ENCODE measurements at places on chromosomes 16 and 17.
A peak's percentile ranks its signal among the peaks of the same experiment; 100 is the strongest.

GRCh38 chr17:43410557-43411368 is 12.0 kb downstream of the ARL4D start:
- no peak for DNase-seq

DNA sequence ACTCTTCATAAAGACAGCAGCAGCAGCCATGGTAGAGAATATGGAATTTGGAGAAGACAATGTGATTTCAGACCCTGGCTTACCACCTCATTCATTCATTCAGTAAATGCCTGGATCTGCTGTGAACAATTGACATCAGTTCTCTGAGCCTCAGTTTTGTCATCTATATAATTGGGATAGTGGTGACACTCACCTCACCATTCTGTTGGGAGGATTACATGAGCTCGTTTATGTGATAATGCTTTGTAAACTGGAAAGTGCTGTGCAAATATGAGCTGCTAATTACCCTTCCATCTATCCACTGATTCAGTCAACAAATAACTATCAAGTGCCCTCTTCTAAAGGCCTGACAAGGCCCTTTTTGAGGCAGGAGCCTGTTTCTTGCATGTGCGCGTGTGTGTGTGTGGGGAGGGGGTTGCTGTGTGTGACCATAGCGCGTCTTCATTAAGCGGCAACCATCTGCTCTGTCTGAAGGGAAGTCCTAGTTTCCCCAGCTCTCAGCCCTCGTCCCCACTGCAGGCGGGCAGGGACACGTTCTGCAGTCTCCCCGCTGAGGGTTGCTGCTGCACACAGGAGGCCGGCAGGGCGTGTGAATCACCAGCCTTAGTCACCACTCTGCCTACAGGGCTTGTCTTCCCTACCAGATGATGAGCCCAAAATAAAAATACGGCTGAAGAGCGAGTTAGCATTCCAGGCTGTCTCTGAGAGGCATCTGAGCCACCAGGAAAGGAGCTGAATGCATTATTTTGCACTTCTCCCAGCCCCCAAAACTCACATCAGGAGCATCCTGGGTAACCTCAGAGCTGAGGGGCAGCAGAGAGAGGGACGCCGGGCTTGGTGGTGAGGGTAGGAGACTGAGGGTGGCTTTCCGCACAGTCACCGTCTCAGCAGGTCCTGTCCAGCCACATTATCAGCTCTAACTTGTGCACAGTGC is 19.9 kb downstream of the ARL4D start:
- peak; percentile 94 for DNase-seq

DNA sequence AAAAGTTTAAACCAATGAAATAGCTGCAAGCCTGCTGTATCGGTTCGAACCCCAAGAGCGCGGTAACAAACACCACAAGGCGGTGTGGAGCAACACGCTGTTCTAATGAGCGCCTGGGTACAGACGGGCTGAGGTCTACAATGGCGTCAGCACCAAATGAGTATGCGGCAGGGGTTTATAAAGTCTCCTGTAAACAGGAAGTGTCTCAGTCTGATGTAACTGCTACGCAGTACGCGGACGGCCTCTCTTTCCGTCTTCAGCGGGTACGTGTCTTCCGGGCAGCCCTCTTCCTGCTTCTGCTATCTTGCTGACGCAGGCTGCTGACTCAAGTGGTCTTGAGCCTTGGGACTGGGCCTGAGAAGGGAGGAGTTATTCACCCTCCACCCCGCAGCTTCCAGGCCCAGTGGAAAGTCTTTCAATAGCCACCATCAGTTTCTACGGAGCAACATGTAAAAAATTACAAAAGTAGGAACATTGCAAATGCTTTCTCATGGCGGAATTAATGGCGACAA is 40.5 kb upstream of the KCNJ2 start:
- DNase-seq = no peak

DNA sequence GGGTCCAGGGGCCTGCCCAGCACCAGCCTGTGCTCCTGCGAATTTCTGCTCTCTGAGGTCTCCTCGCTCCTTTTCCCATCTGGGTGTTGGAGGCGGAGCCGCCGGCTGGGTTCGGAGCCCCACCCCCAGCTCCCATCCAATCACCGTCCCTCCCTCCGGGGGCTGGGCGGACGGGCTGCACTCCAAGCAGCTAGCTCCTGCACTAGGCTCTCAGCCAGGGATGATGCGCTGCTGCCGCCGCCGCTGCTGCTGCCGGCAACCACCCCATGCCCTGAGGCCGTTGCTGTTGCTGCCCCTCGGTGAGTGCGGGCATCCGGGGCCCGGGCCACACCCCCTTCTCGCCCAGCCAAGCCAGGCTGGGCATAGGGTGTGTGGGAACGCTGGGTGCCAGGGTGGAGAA is at the start of gene NRN1L:
TSS of gene NRN1L (plus strand) at position 202 of the 400 bp plus-strand sequence. CDS start at position 221, 19 bp downstream.
- DNase-seq = peak; percentile 83

DNA sequence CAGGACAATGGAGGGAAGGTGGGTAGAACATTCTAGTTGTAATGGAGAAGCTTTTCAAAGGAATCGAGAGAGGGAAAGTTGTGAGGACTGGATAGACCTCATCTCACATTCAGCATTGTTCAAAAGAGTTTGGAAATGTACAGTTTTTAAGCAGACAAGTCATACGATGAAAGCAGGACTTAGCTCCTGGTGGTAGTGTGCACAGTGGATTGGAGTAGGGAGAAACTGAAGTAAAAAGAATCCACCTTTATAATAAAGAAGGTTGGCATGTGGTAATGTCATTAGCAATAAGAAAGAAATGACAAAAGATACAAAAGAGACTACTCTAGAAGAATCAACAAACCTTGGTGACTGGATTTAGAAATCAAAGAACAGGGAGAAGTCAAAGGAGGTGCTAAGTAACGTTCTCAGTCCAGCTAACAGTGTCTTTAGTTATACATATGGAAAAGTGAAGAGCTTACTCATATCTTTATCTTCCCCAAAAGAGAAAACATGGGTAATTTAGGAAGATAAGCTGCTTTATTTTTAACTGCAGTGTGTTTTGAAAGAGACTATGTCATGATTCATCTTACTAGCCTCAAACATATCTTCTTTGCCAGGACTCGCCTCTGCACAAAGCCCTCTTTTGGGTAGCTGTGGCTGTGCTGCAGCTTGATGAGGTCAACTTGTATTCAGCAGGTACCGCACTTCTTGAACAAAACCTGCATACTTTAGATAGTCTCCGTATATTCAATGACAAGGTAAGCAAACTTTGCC is 18.7 kb upstream of the EVI2A start:
- no peak for DNase-seq

GRCh38 chr17:70609566-70609965 is 440.2 kb downstream of the KCNJ2 start:
- DNase-seq = no peak

GRCh38 chr17:35846055-35846809 is 22.5 kb downstream of the HEATR9 start:
- no peak for DNase-seq

DNA sequence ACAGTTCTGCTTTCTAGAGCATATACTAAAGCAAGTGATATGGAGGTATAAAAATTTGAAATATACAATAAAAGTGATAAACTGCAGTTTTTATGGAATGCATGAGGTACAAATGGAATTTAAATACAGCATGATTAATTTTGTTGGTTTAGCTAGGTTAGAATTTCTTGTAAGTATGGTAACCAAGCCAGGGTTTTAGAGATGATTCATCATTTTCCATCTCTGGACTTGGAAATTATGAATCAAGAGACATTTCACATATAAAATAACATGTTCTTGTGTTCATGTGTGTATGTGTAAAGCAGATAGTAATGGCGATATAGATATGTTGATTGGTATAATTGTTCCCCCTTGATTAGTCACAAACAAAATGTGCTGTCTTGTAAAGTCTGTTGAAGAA is 1219.8 kb downstream of the CDH8 start:
- DNase-seq = no peak

- no peak for DNase-seq
Measured at GRCh38 chr17:66548158-66548557, 245.7 kb downstream of the PRKCA start.

DNA sequence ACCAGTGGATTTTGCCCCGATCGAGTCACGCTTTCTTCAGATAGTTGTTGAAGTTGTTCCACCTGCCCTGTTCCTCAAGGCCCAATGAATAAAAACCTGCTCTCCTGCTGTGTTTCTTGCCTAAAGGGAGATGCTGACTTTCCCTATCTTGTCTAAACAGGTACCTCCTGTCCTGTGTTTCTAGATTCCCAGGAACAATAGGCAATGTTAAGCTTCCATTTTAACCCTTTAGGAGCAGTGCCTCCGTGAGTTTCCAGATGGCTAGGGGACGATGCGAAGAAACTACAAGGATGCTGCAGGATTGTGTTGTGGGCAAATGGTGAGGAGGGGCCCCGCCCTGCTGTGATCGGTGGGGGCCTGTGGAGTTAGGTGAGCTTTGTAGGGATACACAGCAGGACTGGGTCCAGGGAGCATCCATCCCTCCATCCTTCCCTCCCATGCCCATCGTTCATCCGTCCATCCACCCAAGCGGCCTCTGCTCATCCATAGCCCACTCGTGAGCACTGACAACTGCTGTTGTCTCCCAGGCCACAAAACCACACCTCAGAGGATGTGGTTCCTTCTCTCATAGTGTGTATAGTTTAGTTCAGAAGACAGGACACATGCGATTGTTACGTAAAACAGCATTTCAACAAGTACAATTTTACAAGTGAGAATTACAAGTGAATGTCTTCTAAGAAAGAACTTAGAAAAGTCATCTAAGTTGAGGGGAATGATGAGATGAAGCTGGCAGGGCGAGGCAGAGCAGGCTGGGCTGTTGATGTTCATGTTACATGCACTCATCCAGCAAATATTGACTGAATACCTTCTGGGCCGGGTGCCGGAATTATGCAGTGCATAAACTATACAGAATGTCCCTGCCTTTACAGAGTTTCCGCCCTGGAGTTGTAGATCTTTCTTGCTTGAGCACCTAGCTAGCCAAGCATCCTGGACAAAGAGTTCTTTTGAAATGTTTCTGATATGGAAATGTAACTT is 5.2 kb downstream of the ARSG start:
- no peak for DNase-seq

DNA sequence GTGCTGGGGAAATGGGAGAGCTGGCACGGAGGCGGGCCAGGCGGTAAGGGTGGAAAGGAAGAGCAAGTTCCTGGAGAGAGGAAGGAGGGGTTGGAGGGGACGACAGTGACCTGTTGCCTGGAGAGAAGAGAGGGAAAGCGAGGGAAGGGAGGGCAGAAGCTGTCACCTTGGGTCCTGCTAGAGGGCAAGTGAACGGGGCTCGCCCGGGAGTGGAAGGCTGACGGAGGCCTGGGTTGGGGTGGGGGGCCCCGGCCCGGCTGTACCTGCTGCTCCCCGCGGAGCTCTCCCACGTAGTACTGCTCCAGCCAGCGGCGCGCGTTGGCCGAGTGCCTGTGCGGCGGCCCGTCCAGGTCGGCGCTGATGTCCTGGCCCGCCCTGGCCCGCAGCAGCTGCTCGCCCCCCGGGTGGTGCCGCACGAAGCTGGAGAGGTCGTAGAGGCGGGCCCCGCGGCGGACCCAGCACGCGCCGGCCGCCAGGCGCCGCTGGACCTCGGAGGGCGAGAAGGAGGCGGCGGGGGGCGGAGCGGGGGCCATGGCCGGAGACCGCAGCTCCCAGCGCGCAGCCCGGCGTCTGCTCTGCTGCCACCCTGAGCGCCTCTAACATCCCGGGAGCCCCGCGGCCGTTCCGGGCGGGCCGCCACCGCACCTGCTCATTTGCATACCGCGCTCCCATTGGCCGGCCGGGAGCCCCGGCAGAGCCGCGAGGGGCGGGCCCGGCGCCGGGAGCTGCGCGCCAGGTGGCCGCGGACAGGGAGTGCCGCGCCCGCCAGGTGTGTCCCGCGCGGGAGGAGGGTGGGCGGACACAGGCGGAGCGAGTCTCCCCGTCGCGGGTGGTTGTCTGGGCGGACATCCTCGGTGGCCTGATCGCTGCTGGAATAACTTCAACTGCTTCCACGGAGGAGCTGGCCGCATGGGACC is at the start of gene FA2H:
TSS of gene FA2H (minus strand) at position 598 of the 917 bp plus-strand sequence. CDS start at position 533, 65 bp downstream.
- peak; percentile 86 for DNase-seq

DNA sequence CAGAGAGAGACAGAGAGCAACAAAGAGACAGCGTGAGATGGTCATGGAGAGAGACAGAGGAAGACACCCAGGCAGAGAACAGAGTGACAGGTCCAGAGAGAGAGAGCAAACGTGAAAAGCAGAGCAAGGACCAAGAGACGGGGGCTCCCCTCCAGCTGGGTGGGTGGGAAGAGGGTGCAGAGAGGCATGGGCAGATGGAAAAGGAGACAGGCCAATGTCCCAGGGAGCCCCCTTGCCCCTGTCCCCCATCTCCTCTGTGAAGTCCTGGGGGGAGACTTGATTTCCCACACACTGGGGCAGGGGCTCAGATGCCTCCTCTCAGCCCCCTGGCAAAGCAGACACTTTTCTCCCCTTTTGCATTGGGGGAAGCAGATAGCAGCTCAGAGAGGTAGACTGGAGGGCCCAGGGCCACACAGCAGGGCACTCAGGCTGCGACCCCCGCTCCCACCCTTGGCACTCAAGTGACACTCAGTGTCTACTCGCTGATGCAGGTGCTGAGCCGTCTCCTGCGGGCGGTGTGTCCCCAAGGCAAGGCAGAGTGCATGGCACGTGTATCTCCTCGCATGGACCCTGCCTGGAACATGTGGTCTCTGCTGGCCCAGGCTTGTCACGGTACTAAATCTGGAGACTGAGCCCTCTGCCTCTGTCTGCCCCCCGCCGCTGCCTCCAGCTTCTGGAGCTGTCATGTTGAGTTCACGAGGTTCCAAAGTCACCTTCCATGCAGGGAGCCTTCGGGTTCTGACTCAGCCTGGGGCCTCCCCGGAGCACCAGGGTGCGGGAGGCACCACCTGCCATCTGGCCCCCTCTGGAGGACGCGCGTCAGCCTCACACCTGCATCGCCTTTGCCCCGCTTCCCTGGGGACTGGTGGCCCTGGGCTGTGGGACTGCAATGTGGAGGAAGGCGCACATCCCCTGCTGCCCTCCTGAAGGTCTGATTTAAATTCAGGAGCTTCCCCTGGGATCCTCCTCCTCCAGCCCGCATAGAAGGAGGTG is 215.9 kb upstream of the GSE1 start:
- DNase-seq = peak; percentile 79

DNA sequence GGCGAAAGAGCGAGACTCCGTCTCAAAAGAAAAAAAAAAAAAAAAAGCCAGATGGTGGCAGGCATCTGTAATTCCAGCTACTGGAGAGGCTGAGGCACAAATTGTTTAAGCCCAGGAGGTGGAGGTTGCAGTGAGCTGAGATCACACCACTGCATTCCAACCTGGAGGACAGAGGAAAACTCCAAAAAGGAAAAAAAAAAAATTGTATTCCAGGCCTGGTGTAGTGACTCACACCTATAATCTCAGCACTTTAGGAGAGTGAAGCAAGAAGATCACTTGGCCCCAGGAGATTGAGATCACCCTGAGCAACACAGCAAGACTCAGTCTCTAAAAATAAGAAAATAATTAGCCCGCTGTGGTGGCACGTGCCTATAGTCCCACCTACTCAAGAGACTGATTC is 20.1 kb downstream of the HBQ1 start:
- no peak for DNase-seq

GRCh38 chr17:73371836-73372235 is 60.0 kb upstream of the CDC42EP4 start:
- DNase-seq = no peak

- no peak for DNase-seq
Measured at GRCh38 chr17:9776911-9777310, 14.5 kb downstream of the DHRS7C start.

- no peak for DNase-seq
Measured at GRCh38 chr16:11696266-11697012, 28.2 kb downstream of the SNN start.

- DNase-seq = no peak
Measured at GRCh38 chr17:62630365-62631085, 3.1 kb downstream of the MRC2 start.

Measured in NCI-H1436 (cell line).